ENCODE measurements at places on chromosomes 13 and 19.

DNA sequence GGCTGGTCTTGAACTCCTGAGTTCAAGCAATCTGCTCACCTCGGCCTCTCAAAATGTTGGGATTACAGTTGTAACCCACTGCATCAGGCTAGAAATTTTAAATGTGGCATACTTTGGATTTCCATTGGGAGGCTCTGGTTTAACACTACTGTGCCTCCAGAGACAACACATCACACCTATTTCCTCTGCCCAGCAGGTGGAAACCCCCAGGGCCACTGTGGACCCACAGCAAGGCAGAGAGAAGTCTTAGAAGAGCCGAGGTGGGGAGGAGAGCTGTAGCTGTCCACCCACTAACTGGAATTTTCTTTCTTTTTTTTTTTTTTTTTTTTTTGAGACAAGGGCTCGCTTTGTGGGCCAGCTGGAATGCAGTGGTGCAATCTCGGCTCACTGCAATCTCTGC lies 39.4 kb downstream of the IER2 start:
- H3K27ac ChIP-seq = no peak overlapping the region
- H3K4me3 ChIP-seq = no peak overlapping the region
- no peaks in the 10 kb centered on the region for H3K36me3 ChIP-seq
- no peaks in the 10 kb centered on the region for H3K27me3 ChIP-seq
- no peaks in the 10 kb centered on the region for H3K4me1 ChIP-seq

- H3K4me1 ChIP-seq = no peaks in the 10 kb centered on the region
- no peak overlapping the region for H3K4me3 ChIP-seq
- no peak for DNase-seq
- H3K27ac ChIP-seq = no peak overlapping the region
- H3K36me3 ChIP-seq = no peaks in the 10 kb centered on the region
Measured at GRCh38 chr13:39682310-39682709, 26.8 kb downstream of the COG6 start.

- no peak overlapping the region for H3K27ac ChIP-seq
- no peak for DNase-seq
- H3K4me1 ChIP-seq = no peaks in the 10 kb centered on the region
- no peak overlapping the region for H3K4me3 ChIP-seq
Measured at GRCh38 chr13:94427313-94427953, 52.0 kb downstream of the DCT start.

- no peak overlapping the region for H3K4me3 ChIP-seq
- H3K27me3 ChIP-seq = no peaks in the 10 kb centered on the region
- DNase-seq = peak; percentile 80
- H3K36me3 ChIP-seq = no peaks in the 10 kb centered on the region
- peaks cover 3% of the 10 kb centered on the region for H3K4me1 ChIP-seq
- peak overlapping the region; percentile 77 for H3K27ac ChIP-seq
Measured at GRCh38 chr13:91085127-91085526, 262.4 kb upstream of the MIR17HG start.

GRCh38 chr19:38691938-38692457 lies 44.5 kb downstream of the ACTN4 start:
- peaks cover 4% of the 10 kb centered on the region for H3K4me1 ChIP-seq
- H3K36me3 ChIP-seq = no peaks in the 10 kb centered on the region
- no peak for DNase-seq
- peak overlapping the region; percentile 34 for H3K27ac ChIP-seq
- H3K27me3 ChIP-seq = no peaks in the 10 kb centered on the region
- no peak overlapping the region for H3K4me3 ChIP-seq

DNA sequence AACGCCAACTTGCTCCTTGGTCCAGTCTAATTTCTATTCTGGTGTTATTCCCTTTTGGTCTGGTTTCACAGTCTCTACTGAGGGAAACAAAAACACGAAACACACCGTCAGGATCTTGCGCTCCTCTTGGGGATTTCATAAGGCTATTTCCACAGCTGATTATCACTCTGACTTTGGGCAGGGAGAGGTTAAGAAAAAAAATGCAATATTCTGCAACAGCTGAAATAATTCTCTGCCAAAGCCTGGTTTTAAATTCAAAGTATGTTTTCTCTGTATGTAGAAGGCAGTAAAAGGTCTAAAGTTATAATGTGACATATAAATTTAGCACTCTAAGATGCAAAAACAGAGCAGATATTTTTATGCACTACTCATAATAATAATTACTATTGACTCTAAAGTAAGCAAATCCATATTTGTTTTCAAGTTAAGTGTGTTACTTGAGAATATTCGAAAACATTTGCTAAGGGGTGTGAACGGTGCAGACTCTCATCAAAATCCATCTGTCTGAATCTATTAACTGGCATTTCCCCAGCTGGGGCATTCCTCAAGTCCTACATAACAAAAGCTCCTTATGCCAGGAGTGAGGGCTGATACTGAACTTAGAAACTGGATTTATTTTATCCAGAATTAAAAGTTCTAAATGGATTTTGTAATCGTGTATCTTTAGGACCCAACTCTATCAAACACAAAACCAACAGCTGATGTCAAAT lies 38.4 kb upstream of the STARD13 start:
- H3K4me1 ChIP-seq = no peaks in the 10 kb centered on the region
- no peak overlapping the region for H3K4me3 ChIP-seq
- no peaks in the 10 kb centered on the region for H3K36me3 ChIP-seq
- H3K27ac ChIP-seq = no peak overlapping the region
